NCI-H2081 treated with DMSO at 0.1 percent for 48 hours (cell line): ENCODE measurements at places on chromosomes 7 and 10.

- no peak for DNase-seq
Measured at GRCh38 chr10:111175787-111176186, 99.0 kb downstream of the ADRA2A start.

DNA sequence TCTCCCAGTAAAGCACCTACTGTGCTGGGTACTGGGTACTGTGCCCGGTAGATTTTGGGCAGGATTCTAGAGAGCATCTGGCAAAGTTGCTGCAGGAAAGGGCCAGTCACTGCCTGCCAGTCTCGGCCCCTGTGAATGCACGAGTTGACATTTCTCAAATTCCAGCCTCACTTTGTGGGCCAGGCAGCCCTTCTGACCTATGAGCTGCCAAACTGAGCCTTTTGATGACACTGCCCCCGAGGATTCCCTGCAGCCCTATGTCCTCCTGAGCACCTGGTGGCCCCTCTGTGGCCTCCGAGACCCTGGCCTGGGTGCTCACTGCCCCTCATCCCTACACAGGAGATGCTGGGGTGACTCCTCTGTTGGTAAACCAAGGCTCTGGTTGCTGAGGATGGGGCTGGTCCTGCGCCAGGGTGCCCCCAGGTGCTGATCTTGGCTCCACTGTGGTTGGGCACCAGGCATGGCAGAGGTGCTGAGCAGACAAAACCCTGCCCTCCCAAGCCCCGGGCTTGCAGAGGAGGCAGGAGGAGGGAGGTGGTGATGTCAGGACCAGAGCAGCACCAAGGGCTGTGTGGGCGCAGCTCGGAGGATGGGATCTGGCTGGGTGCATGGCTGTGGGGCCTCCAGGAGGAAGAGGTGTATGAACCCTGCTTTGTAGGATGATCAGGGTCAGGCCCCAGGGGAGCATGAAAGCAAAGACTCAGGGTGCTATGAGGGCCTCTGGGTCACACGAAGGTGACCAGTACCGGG, 16.2 kb downstream of the LHPP start:
- DNase-seq = no peak

DNA sequence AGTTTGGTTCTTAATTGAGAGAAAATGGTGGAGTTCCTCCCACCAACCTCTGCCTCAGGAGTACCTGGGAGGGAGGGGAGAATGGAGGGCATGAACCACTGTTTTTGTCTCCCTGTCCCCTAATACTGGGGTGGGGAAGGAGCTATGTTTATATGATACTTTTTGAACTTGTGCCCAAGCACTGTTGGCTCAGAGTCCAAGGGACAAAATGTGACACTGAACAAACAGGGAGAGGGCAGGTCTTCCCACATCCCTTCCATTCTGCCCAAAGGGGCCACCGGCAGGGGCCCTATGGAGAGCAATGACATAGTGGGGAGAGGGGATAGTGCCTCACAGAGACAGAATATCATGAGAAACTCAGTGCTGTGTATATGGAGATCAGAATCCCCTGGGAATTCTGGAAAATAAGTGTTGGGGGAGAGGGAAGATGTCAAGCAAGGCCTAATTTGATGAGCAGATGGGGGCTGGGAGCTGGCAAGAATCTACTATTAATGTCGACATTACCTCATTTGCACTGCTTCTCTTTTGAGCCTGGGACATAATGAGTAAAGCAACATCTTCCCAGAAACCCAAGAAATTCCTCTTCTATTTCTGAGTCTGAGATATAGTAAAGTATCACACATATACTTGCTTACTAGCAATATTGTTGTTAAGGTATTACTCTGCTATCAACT, 180.6 kb downstream of the CYP26A1 start:
- no peak for DNase-seq

DNA sequence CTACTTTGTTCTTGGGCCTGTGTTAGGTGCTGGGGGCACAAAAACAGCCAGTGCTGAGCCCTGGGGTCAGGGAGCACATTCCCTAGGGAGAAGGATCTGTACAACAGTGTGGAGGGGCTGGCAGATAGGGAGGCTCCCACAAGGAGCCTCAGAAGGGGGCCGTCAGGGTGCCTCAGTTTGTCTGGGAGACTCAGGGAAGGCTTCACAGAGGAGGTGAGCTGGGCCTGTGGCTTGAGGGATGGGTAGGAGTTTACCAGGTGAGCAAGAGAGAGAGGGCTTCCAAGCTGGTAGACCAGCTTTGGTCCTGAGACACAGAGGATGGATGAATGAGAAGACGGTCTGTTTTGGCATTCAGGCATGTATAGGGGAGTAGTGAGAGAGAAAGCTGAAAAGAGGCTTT, 52.1 kb downstream of the CAMK1D start:
- no peak for DNase-seq

DNA sequence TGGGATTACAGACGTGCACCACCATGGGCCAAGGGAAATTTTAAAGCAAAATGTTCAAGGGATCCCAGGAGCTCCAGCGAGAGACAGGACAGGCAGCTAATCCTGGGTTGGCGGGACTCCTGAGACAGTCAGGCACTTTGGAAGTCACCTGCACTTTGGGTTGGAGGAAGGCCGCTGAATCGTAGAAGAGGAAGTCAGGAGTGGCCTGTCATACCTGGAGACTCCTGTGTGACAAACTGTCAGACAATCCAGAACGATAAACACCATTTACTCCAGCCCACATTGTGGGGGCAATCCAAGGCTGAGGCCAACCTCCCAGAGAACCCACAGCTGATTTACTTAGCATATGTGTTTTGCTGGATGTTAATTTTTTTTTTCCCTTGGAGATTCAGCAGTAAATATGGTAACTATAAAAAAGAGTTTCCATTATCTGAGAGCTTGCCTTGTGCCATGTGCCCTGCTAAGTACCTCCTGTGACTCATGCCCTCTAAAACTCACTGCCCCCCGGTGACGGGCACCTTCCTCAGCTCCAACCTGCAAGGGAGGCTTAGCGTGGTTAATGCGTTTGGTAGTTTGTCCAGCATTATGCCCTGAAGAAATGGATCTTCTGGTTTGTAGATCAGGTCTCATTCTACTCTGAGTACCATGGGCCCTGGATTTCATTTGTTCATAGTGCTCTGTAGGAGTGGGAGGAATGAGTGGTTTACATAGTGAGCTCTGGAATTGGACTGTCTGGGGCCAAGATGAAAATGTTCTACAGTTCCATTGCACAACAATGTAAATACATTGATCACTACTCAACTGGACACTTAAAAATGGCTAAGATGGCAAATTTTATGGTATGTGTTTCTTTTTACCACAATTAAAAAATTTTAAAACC, 50.9 kb downstream of the ICA1 start:
- DNase-seq = no peak

DNA sequence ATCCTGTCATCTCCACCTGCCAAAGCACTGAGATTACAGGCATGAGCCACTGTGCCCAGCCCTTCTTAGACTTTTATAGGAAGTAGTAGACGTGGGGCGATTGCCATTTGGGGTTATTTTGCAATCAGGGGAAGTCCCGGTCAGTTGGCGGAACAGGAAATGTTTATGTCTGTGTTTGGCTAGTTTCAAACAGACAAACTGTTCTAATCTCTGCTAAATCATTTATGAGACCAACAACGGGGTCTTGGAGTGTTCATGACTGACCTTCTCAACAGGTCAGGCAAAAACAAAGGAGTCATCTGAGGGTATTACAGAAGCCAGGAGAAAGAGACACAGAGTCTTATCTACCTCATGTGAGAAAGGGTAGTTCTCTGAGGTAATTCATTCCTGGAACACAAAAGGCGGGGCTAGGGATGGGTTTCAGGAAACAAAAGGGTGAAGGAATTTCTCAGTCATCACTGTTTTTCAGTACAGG, 6.6 kb upstream of the TPK1 start:
- no peak for DNase-seq

DNA sequence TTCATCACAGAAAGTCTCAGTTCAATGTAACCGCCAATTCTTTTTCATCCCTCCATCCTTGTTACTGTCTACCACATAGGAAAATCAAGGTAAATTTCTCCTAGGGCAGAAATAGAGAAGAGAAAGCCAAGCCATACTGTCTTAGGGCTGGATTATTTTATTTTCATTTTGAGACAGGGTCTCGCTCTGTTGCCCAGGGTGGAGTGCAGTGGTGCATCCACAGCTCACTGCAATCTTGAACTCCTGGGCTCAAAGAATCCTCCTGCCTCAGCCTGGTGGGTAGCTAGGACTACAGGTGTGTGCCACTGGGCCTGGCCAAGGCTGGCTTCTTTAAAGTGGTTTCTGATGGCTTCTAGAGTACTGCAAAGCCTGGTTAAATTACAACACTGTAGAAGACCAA, 181.7 kb downstream of the SRPK2 start:
- DNase-seq = no peak

DNA sequence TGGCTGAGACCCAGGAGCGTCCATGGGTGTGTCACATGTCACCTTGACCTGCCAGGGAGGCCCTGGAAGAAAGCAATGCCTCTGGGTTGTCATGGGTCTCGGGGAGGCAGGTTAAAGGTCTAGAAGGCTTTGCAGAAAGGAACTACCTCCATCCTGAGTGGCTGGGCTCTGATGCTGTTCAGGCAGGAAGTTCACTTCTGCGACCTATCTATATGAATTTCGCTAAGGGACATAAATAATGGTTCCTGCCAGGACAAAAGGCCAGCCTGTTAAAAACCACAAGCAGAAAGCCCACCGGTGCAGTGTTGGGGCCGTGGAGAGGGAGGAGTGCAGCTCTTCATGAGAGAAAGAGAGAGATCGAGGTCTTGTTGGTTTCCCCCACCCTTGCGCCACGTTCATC, 182.9 kb downstream of the PTPN20 start:
- no peak for DNase-seq

GRCh38 chr7:155131090-155131489, 61.0 kb downstream of the HTR5A start:
- DNase-seq = no peak

DNA sequence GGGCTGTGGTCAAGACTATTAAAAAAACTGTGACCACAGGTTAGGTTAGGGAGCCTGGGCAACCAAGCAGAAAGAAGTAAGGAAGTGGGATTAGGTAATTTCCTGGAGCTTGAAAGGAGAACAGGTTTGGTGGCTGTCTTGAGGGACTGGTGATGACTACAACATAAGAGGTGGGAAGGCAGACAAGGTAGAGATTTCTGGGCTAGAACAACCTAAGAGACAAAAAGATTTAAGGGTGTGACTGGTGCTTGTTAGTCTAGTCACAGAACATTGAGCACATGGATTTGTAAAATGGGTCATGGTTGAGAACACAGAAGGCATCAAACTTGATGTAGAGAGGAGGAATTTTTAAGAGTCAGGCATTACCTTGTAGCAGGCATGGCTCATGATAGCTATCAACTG, 123.7 kb upstream of the ASAH2 start:
- no peak for DNase-seq

GRCh38 chr10:5862360-5862961, 27.2 kb downstream of the ANKRD16 start:
- DNase-seq = no peak

DNA sequence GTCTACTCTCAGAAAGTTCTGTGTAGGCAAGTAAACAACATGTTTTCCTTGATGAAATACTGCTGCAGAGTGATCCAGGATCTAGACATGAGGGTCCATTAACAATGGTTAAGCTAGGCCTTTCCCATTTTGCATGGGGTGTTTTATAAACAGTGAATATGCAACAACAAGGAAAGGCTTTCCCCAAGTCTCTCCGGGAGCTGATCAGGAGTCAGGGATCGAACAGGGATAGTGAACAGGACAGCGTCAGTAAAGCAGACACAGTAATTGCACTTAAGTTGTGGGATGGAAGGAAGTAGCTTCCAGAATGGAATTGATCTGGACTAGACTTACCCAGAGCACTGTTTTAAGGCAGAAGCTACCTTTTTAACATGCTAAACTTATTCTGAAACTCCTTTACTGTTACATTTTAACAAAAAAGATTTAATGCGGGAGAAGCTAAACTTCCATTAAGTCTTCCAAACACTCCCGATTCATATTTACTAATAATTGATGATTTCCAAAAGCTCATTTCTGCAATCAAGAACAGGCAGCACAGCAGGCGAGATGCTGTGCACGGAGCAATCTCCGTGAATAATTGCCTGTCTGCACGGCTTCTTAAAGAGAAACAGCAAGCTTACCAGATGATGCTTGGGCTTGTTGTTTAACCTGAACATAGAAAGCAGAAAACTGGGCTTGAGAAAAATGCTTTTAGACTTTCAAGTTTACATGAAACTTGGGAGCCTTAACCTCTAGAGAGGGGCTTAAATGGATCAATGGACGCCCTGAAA, 50.3 kb upstream of the DOCK1 start:
- DNase-seq = no peak

- no peak for DNase-seq
Measured at GRCh38 chr10:46559231-46559671, 2.8 kb upstream of the GPRIN2 start.

DNA sequence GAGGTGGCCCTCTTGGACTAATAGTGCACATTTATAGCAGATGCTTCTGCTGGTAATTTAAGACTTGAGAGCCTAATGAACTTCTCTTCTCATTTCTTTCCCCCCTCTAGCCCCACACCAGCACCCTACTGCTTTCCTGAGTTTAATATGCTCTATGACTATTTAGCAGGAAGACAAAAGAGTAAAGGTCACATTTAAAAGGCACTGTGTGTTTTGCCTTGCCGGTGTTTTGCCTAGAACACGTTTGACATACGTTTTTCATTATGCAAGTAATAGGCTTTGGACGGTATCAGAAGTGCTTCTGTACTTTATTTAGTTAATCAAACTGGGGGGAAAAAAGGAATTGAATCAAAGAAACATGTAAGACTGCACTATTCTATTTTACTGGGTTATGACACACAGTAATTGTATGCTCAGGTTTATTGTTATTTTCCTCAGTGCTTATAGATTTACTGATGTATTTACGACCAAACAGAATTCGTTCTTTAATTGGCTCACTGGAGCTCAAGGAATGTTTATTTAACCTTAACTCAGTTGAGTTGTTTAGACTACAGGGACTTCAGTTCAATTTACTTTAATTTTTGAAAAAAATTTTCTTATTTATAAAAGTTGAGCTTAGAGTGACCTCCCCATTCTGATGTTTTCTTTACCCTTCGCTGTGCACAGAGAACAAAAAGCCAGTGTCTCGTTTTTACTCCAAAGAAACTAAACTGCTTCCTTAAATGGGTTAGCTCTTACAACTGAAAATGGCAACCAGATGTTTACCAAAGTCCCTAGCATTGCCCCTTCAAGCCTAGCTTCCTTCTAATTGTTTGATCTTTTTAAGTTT, 35.4 kb downstream of the CPED1 start:
- no peak for DNase-seq

DNA sequence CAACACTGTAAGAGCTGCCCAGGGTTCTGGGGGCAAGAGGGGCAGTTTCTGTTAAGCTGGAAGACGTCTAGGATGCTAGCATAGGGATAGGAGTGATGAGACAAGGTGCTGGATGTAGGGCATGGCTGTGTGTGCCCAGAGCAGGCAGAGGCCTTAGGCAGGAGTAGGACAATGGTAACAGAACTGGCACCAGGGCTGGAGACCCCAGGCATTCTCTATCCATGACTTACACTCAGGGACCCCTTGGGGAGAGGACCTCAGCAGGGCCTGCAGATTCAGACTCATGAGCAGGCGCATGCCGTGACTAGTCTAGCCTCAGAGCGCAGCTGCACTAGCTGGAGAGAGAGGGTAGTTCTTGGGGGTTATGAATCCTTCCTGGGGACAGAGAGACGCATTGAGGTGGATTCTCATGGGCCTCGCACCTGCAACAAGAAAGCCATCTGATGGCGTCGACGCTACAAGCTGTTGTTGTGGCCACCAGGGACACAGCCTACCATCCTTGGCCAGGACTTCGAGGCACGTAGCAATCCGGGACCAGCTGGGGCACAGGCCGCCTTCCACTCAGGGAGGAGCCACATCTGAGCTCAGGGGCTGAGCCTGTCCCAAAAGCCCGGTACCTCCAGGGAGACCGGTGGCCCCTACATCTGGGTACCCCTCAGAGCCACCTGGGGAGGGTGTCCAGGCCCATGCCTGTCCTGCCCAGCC, 474.1 kb downstream of the PTPRN2 start:
- DNase-seq = no peak

- no peak for DNase-seq
Measured at GRCh38 chr7:71716690-71717089, 584.7 kb downstream of the GALNT17 start.
